ENCODE measurements at places on chromosomes 1 and 21.

GRCh38 chr21:42460391-42461184, 35.4 kb downstream of the RSPH1 start:
- DNase-seq: peak; percentile 82

DNA sequence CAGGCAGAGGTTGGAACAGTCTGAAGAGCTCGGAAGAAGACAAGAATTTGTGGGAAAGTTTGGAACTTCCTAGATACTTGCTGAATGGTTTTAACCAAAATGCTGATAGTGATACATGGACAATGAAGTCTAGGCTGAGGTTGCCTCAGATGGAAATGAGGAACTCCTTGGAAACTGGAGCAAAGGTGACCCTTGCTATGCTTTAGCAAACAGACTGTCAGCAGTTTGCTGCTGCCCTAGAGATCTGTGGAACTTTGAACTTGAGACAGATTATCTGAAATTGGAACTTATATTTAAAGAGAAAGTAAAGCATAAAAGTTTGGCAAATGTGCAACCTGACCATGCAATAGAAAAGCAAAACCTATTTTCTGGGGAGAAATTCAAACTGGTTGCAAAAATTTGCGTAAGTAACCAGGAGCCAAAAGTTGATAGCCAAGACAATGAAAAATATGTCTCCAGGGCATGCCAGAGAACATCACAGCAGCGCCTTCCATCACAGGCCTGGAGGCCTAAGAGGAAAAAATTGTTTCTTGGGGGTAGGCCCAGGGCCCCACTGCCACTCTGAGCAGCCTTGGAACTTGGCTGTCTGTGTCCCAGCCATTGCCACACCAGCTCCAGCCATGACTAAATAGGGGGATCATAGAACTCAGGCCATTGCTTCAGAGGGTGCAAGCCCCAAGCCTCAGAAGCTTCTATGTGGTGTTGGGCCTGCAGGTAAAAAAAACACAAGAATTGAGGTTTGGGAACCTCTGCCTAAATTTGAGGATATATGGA, 675.3 kb downstream of the LTN1 start:
- DNase-seq: no peak

DNA sequence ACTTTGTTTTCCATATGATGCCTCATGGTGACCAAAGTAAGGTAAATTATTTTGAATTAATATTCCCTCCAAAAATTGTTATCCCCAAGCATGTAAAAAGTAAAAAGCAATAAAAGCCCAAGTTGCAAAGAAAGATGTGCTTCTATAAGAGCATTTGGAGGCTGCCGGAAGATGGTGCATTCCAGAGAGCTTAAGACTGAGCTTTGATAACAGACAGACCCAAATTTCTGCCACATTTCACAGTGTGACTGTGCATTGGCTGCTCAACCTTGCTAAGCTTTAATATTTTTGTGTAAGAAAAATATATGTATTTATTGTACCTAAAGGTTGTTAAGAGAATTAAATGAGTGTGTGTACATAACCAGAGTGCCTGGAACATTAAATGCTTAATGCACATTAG, 67.9 kb downstream of the CYYR1 start:
- DNase-seq: no peak

- no peak for DNase-seq
Measured at GRCh38 chr1:102595106-102595505, 513.2 kb downstream of the COL11A1 start.

DNA sequence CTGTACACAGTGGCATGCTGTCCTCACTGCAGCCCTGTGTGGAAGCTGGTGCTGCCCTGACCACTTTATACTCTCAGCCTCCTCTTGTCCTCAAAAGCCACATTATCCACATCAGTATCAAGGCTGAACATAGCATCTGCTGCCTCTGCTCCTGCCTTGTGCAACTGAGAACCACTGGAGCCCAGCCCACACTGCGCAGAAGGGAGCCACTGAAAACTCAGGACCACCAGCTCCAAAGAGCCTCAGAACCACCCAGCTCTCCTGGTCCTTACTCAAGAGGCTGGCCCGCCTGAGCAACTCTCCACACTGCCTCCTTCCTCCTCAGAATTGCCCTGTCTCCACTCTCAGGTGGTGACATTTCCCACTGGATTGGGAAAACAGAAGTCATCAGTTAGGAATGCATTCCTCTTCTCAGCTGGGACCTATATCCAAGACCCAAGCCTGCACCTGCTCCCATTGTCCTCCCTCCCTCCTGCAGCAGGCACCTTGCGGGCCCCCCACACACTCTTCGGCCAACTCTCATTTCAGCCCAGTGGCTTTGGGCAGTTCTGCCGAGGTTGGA, 7.0 kb upstream of the KISS1 start:
- DNase-seq: no peak

DNA sequence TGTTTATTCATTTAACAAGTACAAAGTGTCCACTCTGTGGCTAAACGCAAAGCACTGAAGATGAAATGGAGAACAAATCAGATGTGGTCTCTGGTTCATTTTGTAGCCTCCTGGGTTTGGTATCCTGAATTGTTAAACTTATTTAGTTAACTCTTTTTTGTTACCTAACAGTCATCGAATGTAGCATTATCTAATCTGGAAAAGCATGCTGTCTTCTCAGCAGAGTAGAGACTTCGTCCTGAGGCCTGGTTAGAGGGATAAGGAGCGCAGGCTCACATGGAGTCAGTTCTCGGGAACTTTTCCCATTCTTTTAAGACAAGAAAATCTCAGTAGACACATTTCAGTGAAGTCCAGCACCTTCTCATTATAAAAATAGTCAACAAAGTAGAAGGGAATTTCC, 33.1 kb upstream of the SH3D21 start:
- no peak for DNase-seq

GRCh38 chr1:93817819-93818569, 61.0 kb downstream of the DNTTIP2 start:
- no peak for DNase-seq

GRCh38 chr1:53559854-53560580, 100.8 kb downstream of the DMRTB1 start:
- DNase-seq: no peak

- no peak for DNase-seq
Measured at GRCh38 chr1:156365754-156366153, 3.3 kb upstream of the RHBG start.

DNA sequence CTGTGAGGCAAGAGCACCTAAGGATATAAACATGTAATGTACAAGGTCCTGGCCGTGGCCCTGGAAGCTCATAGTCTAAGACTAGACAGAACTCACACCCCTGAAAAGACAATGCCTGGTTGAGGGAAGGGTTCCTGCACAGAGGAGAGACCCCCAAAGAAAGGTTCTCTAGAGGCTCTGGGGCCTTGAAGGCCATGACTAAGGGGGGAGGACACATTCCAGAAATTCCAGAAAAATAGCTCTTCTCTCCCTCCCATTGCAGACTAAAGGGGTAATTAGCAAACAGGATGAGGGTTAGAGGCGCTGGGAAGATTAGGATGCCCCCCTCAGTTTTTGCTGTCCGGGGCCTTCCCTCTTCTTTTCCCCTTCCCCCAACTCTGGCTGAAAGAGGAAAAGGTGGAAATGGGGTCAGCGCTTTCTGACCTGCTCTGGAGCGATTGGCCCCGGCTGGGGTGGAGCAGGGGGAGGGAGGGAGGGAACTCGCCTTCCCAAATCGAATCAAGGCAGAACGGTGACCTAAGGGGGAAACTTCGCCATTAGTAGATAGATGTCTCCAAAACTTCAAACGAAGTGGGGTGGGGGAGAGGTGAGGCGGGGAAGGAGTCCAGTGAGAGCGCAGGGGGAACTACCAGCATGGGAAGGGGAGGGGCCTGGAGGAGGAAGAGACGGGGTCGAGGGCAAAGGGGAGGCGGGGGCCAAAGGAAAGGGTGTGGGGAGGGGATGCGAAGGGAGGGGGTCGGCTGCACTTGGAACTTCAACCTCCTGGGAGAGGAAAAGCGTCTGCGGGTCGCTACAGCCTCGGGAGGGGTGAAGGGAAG, 11.8 kb downstream of the PAX7 start:
- DNase-seq: no peak

DNA sequence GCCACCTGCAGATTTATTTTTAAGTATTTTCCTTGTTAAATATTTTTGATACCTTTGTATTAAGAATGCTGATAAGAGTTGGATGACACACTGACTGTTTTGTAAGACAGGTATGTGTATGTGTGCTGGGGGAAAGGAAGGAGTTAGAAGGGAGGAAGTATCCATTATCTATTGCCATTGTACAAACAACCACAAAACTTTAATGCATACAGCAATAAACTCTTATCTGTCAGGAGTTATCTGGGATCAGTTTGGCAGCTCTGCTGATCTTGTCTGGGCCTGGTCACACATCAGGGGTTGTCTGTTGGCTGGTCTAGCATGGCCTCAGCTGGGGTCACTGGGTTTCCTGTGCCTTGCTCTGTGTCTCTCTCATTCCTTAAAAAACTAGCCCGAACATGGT, 423.9 kb upstream of the USP24 start:
- no peak for DNase-seq

- DNase-seq: no peak
Measured at GRCh38 chr1:88252745-88253144, 431.3 kb upstream of the PKN2 start.

DNA sequence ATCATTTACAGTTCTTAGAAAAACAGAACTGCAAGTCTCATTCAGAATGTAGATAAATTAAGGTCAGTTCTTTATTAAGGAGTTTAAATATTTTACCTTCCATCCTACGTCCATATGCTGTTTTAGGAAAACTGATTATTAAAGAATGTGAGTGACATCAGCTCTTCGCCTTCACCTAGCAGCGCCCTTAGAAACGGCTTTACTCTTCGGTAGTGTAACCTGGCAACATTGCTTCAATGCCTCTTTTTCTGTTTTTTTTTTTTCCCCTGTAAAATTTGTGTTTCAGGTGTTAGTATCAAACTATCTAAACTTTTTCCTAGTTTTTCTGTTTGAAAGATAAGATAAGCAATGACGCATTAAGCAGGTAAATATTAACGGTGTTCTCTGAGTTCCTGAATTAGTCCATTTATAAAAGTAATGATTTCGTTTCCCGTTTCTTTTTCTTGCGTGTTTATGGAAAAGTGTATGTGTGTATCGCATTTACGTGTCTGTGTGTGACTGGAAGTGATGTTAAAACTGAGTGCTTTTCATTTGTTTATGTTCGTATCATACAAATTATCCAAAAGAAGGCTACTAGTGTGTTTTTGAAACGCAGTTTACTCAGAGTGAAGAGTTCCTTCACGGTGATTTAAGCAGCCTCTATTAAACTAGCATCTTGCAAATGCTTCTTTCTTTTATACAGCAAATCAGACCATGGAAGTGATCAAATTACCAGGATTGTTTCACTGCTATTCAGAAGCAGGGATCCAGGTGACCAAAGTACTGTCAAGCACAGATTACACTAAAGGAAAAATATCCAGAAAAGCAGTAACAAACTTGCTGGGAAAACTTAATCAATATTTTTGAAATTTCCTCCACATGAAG, 139.0 kb downstream of the SDCCAG8 start:
- no peak for DNase-seq

DNA sequence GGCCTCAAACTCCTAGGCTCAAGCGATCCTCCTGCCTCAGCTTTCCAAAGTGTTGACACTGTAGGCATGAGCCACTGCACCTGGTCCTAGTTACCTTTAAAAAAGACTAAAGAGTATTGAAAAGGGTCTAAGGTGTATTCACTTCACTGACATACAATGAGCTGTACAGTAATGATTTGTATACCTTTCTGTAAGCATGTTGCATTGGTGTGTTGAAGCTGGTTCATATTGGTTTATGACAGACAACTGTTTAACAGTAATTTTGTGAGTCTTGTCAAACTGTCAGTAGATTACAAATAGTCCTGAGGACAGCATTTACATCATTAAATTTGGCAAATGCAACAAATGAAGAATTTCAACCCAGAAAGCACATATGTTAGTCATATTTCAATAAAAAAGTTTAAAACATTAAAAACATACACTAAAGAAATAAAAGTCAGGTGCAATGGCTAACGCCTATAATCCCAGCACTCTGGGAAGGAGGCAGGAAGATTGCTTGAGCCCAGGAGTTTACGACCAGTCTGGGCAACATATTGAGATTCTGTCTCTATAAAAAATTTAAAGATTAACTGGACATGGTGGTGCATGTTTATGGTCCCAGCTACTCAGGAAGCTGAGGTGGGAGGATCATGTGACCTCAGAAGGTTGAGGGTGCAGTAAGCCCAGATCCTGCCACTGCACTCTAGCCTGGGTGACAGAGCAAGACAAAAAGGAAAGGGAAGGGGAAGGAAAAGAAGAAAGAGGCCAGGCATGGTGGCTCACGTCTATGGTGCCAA, 88.3 kb upstream of the HP1BP3 start:
- no peak for DNase-seq

DNA sequence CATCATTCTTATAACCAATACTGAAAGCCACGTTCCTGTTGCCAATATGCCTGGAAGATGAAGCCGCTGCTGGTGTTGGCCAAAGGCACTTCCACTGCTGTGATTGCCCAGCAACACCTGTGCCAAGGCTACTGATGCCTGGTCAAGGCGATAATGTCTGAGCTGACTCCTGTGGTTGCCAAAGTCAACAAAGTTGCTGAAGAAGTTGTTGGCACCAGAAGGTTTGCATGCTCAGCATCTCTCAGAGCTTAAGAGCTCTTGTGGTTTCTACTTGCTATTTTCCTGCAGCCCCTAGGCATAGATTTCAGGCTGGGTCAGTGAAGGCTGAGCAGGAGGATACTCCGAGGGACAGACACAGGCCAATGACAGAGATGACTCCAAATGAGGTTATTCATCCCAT, 63.4 kb upstream of the RAB3GAP2 start:
- DNase-seq: no peak

GRCh38 chr1:38071312-38072256, 25.0 kb upstream of the POU3F1 start:
- no peak for DNase-seq

GRCh38 chr1:18855573-18855972, 3.9 kb downstream of the TAS1R2 start:
- no peak for DNase-seq

- DNase-seq: no peak
Measured at GRCh38 chr1:168280296-168280927, at the start of gene TBX19. TBX19 (plus strand) TSS chr1:168280877; CDS start chr1:168281091, 214 bp downstream.

- no peak for DNase-seq
Measured at GRCh38 chr1:206001476-206001888, 1.7 kb downstream of the RAB7B start.

DNA sequence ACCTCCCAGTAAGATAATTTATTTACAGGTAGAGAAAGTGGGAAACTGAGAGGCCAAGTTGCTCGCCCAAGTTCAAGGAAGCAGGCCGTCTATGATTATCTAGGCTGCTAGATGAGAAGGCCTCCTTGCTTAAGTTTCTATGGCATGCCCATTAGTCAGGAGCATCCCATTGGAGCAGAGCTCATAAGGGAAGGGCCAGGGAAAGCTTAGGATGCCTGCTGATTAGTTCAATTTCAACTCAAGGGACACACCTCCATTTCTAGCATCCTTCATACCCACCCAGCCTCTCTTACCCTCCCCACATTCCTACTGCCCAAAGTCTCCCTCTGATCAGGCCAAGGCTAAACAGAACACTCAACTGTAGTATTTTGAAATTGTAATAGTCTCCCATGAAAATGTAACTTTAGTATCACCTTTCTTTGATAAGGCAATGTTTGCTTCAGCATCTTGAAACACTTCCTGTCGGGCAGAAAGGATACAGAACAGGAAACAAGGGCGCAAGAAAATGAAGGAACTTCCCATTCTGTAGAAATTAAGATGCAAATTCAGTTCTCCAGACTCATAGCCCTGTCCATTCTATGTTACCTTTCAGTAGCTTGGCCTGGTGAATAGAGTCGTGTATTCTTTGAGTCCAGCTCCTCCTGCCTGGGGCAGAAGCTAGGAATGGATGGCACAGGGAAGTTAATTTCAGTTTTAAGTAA, 46.3 kb upstream of the TARBP1 start:
- DNase-seq: no peak

Measured in memory B cell (primary cell).